Heart right ventricle (tissue), 16 donors: ENCODE measurements at places on chromosomes 12 and 14.

GRCh38 chr12:132523576-132524331 lies 33.8 kb downstream of the FBRSL1 start:
- DNase-seq: peak; percentile 71

GRCh38 chr12:80187660-80188090 lies 88.3 kb downstream of the OTOGL start:
- peak; percentile 12 for DNase-seq

- no peak for DNase-seq
Observed at GRCh38 chr12:52208424-52209165, 16.8 kb upstream of the KRT80 start.

DNA sequence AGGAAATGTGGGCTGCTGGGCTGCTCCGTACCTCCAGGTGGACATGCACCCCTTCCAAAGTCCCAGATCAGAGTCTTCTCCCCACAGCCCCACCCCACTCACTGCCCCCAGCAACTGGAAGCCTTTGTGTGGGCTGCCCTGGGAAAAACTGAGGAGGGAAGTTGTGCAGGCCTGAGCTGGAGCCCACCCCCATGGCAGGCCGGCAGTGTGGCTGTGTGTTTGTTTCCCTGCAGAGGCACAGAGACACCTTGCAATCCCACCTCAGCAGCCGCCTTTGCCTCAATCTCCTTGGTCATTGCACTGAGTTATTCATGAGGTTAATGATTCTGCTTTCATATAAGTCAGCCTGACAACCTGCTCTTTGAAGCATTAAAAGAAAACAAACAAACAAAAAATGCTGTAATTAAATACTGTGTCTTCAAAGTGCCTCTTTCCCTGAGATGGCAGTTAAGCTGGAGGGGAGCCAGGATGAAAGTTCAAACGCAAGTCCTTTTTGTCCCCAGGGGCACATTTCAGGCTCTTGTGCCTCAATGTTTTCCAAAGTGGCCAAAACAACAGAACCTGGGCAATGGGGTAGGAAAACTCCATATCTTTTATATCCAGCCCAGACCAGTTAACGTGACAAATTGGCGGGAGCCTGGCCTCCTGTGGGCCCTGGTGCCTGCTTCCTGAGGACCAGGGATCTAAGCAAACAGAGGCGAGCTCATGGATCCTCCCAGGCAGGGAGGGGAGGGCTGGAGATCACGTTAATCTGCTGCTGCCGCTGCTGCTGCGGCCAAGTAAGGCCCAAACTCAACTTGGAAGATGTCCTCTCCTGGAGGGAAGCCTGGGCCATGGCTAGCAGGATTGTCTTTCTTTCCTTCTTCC lies 51.9 kb upstream of the TSPAN11 start:
- peak; percentile 15 for DNase-seq

GRCh38 chr14:101467181-101467926 lies 93.9 kb upstream of the DIO3 start:
- DNase-seq: no peak

GRCh38 chr14:95327558-95328374 lies 8.1 kb upstream of the CLMN start:
- DNase-seq: no peak

- no peak for DNase-seq
Observed at GRCh38 chr12:68838046-68838886, 30.3 kb downstream of the MDM2 start.

GRCh38 chr14:90109858-90110257 lies 48.1 kb downstream of the KCNK13 start:
- no peak for DNase-seq

GRCh38 chr12:3225154-3225795 lies 148.1 kb downstream of the TSPAN9 start:
- DNase-seq: no peak

DNA sequence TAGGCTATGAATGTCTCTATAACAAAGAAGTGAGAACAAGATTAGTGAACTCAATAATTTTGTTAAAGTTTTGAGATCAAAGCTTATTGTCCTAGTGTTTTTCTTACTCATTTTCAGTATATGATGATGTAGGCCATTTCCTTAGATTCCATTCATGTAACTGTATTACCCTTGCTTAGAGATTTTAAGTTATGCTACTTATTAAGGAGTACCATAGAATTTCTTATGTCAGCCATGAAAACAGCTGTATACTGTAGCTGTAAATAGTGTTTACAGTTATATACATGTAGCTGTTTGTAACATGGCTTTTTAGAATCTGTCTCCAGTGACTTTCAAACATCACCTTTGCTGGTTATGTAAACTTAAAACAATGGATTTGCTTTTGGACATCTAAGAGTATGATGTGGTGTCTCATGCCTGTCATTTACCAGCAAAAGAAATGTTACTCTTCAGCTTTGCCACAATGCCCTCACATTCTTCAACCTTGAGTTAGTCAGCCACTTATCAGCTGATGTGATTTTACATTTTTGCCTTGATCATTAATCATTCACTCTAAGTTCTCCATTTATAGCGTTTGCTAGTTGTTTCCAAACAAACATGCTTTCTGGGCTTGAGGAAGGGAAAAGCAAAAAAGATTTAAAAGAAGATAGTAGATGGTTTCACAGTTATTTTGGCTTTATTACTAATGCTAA lies 55.5 kb downstream of the SLC16A7 start:
- no peak for DNase-seq

DNA sequence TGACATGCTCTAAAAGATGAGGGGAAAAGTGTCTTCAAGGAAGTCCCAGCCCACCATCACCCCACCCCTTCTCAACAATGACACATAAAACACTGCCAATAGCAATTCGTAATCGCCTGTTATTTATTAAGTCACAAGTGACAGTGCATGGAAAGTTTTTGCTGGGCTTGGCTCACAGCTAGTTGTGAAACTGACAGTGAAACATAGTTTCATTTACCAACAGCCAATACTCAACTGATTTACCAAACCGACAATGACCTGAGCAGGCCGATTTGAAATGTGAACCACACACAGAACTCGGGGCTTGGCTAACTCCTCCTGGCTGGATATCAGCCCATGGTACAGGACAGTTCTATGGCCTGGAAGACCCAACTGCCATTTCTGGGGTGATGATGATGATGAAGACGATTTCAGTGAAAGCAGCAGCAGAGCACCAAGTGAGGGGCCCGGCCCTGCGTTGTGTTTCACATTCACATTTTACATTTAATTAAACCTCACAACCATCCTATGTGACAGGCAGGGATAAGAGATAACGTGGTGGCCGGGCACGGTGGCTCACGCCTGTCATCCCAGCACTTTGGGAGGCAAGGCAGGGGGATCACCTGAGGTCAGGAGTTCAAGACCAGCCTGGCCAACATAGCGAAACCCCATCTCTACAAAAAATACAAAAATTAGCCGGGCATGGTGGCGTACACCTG lies 42.7 kb downstream of the CAMKK2 start:
- no peak for DNase-seq

DNA sequence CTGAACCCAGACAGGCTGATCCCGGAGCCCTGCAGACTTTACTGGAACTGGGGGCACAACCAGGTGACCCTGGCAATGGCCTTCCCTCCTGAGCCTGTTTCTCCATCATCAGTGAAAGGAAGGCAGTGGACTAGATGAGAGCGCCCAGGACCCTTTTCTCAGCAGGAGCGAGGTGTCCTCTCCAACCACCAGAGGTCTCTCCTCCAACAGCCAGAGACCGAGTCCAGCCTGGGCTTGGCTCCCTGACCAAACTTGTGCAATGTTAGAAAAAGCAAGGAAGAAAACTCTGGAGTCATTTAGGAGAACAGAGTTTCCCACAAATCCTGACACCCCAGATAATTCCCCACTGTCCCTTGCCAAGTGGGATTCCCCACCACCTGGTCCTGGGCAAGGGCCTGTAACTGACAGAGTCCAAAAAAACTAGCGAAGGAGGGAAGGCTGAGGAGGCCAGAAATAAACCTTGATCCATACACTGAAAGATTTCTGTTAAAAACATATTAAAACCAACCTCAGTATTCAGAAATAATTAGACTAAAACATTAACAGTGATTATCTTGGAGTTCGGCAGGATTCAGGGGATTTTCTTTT lies 9.0 kb downstream of the RPS6KL1 start:
- DNase-seq: peak; percentile 82

- no peak for DNase-seq
Observed at GRCh38 chr12:68998041-68998440, 65.1 kb upstream of the CPM start.

DNA sequence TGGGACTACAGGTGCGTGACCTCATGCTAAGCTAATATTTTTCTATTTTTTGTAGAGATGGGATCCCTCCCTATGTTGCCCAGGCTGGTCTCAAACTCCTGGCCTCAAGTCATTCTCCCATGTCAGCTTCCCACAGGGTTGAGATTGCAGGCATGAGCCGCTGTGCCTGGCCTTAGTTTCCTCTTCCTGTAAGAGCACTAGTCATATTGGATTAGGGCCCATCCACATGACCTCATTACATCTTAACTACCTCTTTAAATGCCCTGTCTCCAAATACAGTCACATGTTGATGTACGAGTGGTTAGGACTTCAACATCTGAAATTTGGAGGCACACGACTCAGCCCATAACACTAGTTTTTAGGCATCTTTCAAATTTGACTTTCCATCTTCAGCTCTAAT lies 72.2 kb upstream of the RASSF3 start:
- DNase-seq: no peak

GRCh38 chr12:58961166-58961565 lies 40.9 kb upstream of the LRIG3 start:
- no peak for DNase-seq

DNA sequence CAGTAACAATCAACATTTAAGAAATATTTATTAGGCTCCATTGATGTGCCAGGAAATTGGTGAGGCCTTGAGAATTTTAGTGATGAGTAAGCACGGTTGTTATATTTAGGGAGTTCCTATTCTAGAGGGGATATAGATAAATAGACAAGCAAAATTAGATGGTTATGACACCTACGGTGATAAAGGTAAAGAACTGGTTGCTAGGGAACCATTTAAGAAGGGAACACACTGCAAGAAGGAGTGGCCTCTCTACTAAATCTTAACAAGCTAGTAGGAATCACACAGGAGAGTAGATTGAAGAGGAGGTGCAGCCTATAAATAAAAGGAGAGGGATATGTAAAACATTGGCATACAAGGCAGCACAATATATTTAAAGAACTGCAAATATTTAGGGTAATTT lies 155.2 kb downstream of the LRIG3 start:
- DNase-seq: no peak

DNA sequence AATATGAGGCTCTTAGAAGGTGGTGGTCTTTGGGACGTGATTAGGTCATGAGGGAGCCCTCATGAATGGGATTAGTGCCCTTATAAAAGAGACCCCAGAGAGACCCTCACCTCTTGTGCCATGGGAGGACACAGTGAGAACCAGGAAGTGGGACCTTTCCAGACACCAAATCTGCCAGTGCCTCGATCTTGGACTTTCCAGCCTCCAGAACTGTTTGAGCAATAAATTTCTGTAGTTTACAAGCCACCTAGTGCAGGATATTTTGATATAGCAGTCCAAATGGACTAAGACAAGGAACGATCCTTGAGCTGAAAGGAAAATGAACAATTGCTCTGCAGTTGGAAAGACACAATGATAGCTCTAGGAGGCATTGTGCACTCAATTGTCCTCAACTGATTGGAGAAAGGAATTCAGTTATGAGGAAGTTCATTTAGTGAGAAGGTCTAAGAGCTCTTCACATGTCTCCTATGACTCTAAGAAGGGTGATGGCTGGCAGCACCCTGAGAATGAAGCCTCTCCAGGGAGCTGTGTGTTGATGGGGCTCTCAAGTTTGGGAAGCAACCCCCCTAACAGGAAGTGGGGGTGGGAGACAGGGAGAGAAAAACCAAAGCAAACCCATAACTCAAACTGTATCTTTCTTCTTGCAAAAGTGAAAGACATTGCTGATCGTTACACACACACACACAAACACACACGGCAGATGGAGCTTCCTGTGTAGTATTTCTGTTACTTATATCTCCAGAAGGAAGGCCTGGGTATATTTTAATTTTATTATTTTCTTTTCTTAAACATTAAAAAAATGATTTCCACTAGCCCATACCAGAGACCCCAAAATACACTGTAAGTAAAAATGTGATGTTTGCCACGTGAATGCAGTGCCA lies 21.0 kb downstream of the CHST11 start:
- no peak for DNase-seq

DNA sequence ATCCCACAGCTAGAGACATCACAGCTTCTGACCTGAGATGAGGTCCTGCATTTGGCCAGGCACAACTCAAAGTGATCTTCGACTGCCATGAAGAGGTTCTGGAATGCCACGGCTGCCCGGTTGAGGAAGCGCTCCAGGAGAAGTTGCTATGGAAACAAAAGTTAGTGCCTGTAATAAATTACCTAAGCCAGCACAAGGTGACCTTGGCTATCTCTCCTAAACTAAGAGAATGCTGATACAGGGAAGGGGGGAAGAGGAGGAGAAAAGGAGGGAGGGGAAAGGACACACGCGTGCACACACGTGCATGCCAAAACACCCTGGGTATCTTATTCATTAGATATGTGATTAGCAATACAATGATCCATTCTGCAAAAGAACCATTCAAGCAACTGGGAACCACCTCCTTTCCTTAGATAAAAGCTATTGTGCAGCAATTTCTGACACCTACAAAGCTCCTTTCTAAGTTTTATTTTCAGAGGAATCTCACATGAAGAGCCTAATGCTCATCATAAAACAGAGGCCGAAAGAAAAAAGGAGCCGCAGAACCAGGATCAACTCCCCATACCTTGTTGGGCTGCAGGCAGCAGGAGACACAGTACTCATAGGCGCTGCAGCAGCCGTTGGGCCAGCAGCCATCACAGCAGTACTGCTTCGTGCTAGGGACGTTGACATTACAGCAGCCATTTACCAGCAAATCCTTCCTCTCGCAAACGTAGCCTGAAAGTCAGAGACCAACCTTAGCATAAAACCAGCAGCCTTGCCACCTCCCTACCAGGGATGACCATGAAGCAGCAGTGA lies 17.9 kb downstream of the SPRING1 start:
- no peak for DNase-seq

DNA sequence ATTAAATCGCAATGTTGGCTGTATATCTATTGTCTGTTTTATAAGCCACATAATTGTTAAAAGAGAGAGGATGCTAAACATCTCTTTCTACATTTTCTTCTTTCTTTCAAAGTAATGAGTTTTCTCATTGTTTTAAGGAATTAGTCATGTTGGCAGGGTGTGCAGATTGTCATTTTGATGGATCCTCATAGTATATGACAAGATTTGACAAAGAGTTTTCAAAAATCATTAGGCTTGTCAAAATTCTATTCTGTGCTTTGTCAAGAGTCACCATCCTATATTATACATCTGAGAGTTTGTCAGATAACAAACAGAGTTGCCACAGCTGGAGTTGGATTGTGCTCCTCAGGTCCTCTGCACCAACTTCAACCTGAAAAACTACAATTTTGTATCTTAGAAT lies 35.4 kb upstream of the APPL2 start:
- no peak for DNase-seq

DNA sequence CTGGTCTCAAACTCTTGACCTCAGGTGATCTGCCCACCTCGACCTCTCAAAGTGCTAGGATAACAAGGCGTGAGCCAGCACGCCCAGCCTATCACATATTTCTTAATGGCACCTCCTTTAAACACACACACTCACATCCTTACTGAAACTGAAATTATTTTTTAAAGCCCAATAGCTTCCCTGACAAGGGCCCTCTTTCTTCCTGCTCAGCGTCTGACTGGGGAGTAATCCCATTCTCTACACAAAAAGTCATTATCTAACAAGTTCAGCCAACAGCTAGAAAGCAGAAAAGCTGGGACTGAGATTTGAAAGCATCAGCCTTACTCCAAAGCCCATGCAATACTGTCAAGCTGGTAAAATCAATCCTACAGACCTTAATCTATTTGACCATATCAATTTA lies 10.0 kb upstream of the AICDA start:
- DNase-seq: no peak

GRCh38 chr14:87285506-87285905 lies 707.5 kb downstream of the GALC start:
- DNase-seq: no peak

GRCh38 chr12:53344824-53345485 lies 8.8 kb upstream of the SP7 start:
- peak; percentile 82 for DNase-seq
